ENCODE measurements at places on chromosomes 1 and 21.
A peak's percentile ranks its signal among the peaks of the same experiment; 100 is the strongest.

- peak; percentile 85 for DNase-seq
Measured at GRCh38 chr1:10724052-10724494, 72.4 kb downstream of the CASZ1 start.

DNA sequence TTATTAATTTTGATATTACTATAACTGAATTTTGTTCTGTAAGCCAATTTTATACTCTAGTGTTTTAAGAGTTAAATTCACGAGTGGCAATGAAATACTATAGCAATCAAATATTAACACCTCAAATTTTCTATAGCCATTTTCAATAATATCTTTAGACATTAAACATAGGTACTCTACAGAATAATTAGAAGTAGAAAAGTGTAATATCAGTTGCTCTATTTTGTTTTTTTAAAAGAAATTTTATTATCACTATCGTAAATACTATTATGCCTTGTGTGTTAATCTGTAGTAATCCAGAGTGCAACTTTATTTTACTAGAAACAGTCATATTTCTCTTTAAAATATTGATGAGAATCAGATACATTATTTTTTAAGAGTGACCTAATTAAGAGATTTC is 691.2 kb downstream of the USP25 start:
- no peak for DNase-seq

- DNase-seq, result no peak
Measured at GRCh38 chr1:236686815-236687160, 489 bp downstream of the ACTN2 start.

- DNase-seq, result peak; percentile 82
Measured at GRCh38 chr21:41778930-41779600, 12.2 kb upstream of the RIPK4 start.

DNA sequence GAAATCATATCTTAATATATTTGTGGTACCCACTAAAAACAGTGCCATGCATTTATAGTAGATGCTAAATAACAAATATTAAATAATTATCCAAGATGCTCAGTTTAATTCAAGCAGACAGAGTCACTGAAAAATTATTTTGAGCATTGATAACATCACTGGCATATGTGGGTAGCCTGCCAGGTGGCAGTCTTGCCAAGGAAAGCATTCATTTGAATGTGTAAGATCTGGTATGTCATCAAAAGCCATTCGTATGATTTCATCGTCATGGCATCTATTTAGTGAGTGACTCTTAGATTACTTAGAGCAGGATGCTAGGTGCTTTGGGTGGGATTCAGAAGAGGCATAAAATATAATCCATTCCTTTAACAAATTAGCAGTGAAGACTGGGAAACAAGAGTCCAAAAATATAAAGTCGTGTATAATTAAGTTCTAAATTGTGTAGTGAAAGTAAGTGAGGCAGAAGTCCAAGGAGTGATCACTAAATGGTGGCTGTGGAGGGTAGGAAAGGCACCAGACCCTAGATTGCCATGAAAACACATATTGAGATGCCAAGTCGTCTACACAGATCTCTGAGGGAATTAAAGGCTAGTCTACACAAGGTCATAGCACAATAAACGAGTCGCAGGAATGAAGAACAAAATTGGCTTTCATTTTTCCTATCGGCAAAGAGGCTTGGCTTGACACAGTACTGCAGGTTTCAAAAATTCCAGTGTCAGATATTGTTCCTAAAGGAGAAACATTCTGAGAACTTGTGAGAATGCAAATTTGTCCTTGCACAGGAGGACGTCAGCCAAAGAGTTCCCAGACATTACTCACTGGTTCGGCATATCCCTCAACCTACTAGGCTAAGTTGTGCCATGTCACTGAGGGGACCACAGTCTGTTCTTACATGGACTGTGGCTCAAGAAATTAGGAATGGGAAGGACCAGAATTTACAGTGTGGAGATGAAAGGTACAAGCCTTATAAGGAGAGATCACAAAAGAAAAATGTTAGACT is 130.8 kb downstream of the LYPLAL1 start:
- DNase-seq, result peak; percentile 15

DNA sequence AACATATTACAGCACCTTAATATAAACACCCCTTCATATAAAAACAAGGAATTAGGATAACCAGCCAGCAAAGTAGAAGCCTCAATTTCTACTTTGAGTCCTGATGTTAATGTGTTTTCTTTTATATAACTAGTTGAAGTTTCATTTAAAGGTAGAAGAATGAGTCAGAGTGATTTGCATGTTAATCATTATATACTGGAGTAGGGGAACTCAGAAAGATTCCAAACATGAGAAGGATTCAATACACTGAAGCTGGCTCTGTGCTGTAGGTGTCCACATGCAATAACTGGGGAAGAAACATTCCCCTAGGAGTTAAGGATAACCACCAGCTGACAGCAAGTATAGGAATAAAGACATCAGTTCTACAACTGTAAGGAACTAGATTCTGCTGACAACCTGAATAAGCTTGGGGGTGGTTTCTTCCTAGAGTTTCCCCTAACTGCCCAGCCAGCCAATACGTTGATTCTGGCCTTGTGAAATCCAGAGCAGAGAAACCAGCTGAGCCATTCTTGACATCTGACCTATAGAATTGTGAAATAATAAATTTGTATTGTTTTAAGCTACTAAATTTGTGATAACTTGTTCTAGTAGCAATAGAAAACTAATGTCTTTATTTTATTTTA is 33.4 kb upstream of the RNPC3 start:
- no peak for DNase-seq

DNA sequence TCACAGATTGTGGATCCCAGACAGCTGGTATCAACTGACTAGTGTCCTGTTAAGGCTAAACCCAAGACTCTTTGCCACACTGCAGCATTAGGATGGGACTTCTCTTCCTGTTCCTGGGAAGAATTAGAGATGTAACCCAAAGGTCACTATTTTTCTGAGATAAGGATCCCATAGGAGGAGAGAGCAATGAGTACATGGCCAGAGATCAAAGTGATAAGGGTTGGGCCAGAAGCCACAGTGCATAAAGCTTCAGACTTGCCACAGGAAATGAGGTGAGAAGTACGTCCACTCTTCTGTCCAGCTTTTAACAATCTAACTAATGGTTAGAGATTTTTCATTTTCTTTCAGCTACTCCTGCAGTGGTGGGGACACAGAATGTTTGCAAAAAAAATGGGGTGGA is at the start of gene HSD3B1:
Gene HSD3B1, plus strand, starts transcription at position 270 of the 400 bp plus-strand sequence. CDS start 267 bp downstream, outside the sequence.
- no peak for DNase-seq
